AML-193 (cell line): ENCODE measurements at places on chromosomes 5 and 9.
A peak's percentile ranks its signal among the peaks of the same experiment; 100 is the strongest.

GRCh38 chr9:101028346-101029314 is at the start of gene PLPPR1:
Gene PLPPR1, plus strand, starts transcription at chr9:101028727.
- no peak for DNase-seq

- no peak for DNase-seq
These were observed 137.7 kb downstream of the HSD17B3 start for GRCh38 chr9:96164268-96164683.

- no peak for DNase-seq
These were observed 38.4 kb downstream of the LHFPL2 start for GRCh38 chr5:78610163-78610583.

GRCh38 chr9:138097501-138097991 is 220.0 kb downstream of the CACNA1B start:
- DNase-seq: no peak

DNA sequence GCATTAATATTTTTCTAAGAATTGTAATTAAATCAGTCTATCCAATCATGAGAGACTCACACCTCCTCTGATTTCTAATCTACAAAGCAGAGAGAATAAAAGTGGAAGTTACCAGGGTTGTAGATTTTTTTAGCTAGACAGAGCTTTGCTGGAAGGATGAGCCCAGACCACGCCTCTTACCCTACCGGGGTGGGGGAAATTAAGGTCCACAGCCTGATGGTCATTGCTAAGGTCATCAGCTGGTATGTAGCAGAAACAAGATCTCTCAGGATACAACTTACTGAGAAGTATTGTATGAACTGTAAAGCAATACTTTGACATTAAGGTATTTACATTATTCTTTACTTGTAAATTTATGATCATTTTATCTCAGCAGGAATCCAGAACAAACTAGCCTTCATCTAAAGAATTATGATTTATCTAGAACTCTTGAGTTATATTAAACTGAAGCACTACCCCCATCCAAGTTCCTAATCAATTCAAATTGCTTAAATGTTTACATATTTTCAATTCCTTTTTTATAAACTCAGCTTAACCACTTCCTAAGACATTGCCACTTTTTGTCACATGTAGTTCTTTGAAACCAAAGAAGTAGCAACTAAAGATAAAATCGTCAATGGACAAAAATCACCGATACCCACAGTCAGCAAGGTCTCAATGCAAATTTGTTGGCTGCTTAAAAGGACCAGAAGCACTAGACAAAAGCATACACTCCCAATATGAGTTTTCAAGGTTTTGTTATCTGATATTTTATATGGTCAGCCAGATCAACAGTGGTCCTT is 225.8 kb upstream of the DAPK1 start:
- no peak for DNase-seq

DNA sequence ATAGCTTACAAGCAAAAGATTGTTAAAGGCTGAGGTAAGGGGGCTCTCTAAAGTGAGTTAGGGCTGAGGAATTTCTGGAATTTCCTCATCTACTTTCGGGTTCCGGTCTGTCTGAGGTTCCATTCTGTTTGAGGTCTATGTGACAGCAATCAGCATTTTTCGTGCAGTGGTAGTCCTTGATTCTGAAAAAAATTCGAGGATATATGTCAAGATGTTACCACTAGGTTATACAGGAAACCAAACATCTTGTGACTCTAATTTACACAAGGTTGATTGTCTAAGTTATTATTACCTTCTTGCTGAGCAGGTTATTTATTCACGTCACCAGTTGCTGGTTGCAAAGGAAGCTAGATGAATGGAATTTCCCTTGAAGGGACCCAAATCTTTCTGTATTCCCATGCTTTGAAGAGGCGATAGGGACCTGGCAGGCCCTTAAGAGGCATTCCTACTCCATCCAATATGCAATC is 35.2 kb downstream of the RLN2 start:
- no peak for DNase-seq

DNA sequence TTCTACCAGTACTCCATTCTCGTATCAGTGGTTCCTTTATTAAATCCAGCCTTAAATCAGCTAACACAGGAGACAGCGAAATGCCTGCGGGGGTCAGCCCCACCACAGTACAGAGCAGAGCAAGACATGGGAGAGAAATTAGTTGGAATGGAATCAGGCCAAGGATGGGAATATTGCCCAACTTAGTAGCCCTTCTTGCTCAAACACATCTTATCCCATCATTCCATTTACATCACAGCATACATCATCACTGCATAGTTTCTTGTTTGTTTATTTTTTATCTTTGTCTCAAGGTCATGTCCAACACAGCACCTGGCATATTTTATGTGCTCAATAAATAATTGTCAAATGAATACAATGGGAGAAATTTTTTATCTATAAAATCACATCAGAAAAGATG is 34.3 kb upstream of the DAB2 start:
- no peak for DNase-seq

- no peak for DNase-seq
These were observed 12.9 kb downstream of the HAVCR1 start for GRCh38 chr5:157046041-157046440.

GRCh38 chr5:13972029-13972428 is 27.5 kb upstream of the DNAH5 start:
- no peak for DNase-seq

DNA sequence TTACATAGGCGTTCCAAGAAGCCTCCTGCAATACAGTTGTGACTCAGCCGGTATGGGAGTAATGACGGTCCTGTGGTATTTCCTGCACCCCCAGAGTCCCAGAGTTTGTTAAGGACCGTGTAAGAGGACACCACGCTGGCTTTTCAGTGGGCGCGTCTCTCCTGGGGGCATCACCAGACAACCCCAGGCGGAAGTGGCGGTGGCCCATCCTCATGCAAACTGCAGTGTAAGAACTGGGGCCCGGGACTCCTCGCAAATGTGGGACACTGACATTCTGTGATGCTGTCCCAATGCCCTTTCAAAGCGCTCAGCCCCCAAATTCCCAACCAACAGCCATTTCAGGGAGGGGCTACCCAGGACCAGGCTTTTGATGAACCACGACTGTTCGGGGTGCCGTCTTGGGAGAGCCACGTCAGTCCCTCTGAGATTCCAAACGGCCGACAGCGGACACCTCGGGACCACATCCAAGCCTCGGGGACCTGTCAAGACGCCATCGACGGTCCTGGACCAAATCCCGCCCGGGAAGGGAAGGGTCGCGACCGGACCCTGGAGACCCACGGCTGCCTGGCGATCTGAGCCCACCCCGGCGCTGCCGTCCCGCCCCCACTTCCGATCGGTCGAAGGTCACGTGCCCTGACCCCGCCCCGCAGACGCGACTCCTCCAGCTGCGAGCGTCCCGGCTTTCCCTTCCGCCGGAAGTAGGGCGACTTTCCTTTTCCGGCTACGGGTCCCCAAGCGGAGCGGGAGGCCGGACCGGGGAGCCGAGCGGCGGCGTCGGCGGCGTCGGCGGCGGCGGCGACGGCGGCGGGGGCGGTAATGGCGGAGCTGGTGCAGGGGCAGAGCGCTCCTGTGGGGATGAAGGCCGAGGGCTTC is at the start of gene FUBP3:
Gene FUBP3, plus strand, starts transcription at position 713 of the 873 bp plus-strand sequence. Its CDS starts 104 bp downstream, at position 817.
- DNase-seq: peak; percentile 72

GRCh38 chr5:157372472-157372822 is 87.6 kb upstream of the NIPAL4 start:
- DNase-seq: no peak

DNA sequence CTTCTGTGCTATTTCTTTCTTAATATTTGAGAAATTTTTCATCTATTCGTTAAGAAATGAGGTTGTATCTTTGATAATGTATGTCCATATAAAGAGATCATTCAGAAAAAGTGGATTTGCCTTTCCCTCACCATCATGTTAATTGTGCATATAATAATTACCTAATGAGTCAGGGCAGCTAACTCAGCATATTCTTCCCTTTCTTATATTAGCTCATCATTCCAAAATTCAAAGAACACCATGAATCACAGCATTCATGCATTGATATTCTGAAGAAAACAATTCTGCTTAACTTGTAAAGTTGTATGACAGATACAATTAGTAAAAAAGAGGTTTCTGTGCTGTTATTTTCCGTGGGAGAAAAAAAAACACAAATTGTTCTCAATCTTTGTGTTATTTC is 630.6 kb downstream of the TLE1 start:
- DNase-seq: no peak

DNA sequence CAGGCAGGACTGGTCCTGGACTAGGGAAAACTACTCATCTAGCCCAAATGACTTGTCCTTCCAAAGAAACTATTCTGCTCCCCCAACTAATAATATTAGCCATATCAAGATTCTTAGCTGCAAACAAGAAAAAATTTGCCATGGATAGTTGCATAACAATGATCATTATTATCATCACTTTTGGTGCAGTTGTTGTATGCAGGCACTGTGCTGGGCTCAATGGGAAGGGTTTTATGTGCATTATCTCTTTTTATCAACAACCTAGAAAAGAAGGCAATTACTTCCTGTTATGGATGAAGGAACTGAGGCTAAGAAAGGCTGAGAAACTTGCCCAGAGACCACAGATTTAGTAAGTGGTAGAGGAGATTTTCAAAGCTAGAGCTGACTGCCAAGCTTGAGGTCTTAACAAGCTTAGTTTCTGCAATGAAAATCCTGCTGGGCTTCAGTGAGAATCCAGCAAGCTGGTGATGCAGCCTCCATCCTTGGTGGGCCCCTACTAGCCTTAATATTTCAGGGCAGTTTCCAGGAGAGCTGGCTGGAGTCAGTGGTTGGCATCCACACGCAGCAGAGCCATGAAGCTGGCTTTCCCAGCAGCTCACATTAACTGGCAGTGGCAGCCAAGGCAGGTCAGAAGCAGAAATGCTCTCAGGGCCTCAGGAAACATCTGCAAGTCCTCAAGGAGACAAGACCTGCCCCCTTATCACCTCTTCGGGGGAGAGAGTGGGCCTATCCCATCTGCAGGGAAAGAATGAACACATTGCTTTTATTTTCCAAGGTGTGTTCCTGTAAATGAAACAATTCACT is 20.5 kb upstream of the MEGF9 start:
- no peak for DNase-seq

GRCh38 chr5:6759983-6760382 is 46.8 kb downstream of the TENT4A start:
- DNase-seq: no peak
